ENCODE measurements at places on chromosomes 12 and 14.

GRCh38 chr12:102031852-102032251, 29.9 kb downstream of the WASHC3 start:
- DNase-seq = no peak

DNA sequence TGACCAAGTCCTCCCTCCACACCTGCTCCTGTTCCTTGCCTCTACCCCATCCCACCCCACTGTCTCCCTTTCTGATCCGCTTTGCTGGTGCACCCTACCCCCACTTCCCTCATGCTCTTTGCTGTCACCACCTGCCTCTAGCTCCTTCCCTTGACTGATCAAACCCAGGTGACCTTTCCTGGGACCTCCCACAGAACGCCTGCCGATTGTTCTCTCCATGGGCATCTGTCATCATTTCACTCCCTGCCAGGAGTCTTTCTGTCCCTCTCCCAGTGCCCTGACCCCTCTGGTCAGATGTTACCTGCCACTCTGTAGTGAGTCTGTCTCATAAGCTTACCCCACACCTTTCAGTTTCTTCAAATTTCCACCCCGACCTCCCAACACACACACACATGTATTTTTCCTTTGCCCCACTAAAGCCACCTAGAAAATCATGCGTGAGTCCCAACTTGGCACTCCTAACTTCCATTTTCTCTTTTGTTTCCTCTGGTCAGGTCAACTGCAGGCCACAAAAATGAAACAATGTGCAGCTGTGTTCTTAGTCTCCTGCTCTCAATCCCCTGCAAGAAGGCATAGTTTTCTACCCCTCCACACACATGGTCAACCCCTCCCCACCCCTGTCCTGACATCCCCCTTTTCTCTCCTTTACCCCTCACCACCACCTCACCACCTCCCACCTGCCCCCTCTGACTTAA, 229.8 kb downstream of the DPF3 start:
- no peak for DNase-seq

- DNase-seq = no peak
Measured at GRCh38 chr14:104973385-104974145, 4.6 kb downstream of the AHNAK2 start.

GRCh38 chr14:73231981-73232851, 5.1 kb upstream of the PAPLN start:
- DNase-seq = no peak

- DNase-seq = no peak
Measured at GRCh38 chr14:75459099-75459741, 31.4 kb downstream of the JDP2 start.

Measured in stimulated activated CD4-positive, alpha-beta T cell treated with anti-CD3 and anti-CD28 coated beads, Interleukin-2, amount 100 ng/mL, for 4 hours (primary cell).